ENCODE measurements at places on chromosomes 3 and 15. TPM values are rescaled to one million over a fixed set of nuclear protein-coding genes. Genes with fewer than 3 reads are reported as not detected.

The RAB7A gene
- 195 TPM for total RNA-seq

The CPLX3 gene
- total RNA-seq: not detected

The ATOSA gene
- total RNA-seq: 7.0 TPM

The ULK3 gene
- 33.1 TPM for total RNA-seq

The ERICH6 gene
- total RNA-seq: 0.07 TPM
